Hypothalamus (tissue), 51 donors: ENCODE measurements at places on chromosomes 5 and 9.

DNA sequence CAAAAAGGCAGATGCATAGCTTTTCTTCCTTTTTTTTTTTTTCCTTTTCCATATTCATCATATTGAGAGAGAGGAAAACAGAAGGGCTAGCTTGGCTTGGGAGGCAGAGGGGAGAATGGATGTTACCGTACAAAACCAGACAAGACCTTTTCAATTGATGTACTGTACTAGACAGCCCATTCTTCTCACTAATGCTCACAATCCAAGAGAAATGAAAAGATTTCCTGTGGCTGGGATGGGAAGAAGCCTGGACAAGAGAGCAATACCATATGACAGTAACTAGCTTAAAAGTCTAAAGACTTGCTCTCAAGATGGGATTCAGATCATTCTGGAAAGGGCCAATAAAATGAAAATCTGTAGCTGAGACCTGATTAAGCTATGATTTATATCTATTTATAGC, 3.4 kb downstream of the CEMIP2 start:
- DNase-seq: no peak

DNA sequence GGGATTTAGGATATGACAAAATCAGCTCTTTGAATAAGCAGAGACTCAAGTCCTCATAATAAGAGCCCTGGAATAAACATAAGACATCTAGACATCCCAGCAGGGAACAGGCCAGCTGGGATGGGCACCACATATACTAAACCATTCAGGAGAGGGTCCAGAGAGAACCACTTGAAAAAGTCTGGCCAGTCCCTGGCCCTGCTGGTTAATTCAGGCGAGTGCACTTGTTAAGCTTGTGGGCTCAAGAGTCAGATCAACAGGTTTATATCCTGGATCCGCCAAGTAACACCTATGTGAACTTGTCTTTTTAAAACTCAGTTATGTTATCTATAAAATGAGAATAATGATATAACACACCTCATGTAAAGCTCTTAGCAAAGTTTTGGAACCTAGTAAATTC, 63.3 kb downstream of the CAVIN4 start:
- DNase-seq: no peak

DNA sequence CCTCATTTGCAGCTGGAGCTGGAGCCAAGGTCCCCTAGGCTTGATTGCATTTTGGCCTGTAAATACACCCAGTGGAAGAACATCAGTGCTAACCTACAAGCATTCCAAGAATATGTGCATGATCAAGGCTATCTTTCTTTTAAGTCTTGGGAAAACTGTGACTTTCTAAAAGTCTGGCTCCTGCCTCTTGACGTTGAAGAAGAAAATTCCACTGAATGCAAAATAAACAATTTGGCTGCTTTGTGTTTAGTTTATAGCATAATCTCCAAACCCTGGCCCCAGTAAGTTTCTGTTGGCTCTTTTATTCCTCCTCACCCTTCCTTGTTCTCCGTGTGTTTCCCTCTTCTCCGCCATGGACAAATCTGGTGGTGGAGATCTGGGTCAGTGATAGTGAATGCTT, 109.3 kb upstream of the TLE1 start:
- no peak for DNase-seq

DNA sequence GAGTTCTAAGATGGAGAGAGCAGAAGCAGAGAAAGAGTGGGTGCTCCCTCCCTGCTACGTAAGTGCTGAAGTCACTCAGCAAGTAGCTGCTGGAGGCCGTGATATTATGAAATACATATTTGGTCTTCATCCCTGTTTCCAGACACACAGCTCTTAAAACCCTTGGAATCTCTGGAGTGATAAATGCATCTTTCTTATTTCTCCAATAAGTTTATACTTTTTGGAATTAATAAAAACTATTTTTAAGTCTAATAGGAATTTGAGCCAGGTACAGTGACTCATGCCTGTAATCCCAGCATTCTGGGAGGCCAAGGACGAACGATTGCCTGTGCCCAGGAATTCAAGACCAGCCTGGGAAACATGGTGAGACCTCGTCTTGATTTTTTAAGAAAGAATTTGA, 60.6 kb downstream of the AUH start:
- DNase-seq: no peak

- peak; percentile 39 for DNase-seq
Observed at GRCh38 chr9:88076286-88077070, 61.8 kb downstream of the SPATA31C2 start.
